ENCODE measurements at places on chromosomes 4 and X.

DNA sequence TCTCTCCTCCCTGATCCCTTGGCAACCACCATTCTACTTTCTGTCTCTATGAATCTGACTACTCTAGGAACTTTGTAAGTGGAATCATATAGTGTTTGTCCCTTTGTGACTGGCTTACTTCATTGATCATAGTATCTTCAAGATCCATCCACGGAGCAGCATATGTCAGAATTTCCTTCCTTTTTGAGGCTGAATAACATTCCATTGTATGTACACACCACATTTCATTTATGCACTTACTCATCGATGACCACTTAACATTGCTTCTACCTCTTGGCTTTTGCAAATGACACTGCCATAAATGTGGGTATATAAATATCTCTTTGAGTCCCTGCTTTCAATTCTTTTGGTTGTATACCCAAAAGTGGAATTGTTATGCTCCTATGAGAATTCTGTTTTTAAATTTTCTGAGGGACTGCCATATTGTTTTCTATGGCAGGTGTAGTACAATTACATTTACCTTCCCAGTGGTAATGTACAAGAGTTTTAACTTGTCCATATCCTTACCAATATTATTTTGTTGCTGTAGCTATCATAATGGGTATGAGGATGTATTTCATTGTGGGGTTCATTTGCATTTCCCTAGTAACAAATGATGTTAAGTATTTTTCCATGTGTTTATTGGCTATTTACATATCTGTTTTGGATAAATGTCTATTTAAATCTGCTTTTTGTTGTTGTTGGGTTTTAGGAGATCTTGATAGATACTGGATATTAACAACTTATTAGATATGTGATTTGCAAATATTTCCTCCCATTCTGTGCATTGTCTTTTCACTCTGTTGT is 466.1 kb downstream of the C4orf33 start:
- DNase-seq = no peak

DNA sequence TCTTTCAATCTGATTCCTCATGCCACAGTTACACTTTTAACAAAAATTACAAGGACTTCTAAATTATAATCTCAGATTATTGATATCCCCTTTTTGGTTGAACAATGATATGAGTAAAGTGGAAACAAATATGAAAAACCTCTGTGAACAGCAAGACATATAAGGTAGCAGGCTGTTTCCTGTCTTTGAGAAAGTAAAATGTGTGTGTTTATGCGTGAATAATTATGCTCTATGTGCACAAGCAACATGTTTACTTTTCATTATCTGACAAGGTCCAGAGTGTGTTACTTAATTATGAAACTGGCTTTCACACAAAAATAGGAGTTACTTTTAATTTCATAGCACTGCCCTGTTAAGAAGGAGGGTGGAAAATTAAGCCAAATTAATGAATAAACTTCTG is 43.1 kb downstream of the DDIT4L start:
- no peak for DNase-seq

DNA sequence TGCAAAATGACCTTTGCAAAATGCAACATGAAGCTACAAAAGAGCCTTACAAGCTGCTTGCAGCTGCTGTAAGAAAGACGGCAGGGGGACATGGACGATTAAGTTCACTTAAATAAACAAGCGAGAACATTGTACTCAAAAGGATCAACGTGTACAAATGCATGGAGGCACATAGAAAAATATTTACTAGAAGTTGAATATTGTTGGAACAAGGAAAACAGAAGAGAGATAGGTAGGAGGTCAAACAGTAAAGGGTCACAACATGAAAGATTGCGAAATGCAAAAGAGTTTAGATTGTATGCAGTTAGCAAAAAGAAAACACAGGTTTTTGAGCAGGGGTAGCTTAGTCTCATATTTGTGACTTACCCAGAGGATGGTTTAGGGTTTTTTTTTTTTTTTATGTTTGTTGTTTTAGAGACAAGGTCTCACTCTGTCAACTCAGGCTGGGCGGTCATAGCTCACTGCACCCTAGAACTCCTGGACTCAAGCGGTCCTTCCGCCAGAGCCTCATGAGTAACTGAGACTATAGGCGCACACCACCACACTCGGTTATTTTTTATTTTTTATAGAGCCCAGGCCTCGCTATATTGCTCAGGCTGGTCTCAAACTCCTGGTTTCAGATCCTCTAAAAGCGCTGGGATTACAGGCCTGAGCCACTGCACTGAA is 1.4 kb upstream of the PHF8 start:
- no peak for DNase-seq

DNA sequence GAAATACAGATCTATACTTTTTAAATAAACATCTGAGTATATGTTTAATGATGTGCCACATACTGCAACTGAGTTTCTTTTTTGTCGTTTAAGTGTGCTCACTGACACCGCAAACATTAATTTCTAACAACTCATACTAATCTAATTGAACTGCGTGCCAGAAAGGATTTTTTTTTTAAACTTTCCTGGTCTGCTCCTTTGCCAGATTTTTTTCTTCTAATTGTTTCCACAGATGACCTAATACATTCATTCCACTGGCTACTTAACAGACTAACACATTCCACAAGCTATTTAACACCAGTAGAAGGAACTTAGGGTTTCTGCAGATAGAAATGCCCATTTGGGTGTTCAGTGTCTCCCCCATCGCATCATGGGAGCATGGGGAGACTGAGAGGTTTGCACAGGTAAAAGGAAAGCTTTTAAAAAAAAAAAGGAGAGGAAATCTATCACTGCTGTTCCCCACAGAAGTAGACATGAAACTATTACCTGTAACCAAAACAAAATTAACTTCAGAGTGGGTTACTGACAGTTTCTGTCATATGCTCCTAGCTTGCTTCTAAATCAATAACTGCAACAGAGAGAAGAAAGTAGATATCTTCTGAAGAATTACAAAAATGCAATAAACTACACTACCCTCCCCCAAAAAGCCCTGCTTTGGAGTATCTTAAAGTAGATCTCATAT is 31.6 kb downstream of the SH3KBP1 start:
- DNase-seq = no peak

GRCh38 chr4:8913121-8913857 is 41.6 kb upstream of the HMX1 start:
- DNase-seq = no peak

DNA sequence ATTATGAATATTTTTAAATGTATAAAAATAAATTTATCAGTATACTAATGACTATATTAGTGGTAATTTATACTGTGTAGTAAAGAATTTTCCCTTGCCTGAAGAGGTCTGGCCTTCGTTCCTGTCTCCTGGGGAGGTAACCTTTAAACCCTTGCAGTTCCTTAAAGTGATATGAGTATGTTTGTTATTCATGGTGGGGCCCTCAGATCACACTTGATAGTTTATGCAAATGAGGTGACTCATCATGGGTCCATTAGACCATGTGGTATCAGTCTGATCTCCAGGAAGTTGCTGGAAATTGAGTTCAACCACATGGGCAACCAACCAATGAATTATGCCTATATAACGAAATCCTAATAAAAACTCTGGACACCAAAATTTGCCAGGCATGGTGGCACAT is 904.1 kb downstream of the RPA4 start:
- no peak for DNase-seq

DNA sequence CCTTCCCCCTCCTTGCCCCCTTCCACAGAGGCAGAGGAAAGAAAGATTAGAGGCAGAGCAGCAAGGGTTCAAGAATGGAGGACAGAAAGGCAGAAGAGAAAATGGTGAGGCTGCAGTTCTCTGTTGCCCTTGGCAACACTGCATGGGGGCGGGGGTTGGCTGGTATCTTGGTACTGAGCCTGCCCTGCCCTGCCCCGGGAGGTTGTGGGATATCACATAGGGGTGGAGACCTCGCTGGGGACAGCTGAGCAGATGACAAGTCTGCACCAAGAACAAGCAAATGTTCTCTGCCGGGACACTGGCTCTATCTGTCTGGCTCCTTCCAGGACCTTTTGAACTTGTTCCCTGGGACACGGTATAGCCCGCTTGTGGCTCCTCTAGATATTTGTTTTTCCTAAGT is 39.8 kb downstream of the NHS start:
- no peak for DNase-seq

DNA sequence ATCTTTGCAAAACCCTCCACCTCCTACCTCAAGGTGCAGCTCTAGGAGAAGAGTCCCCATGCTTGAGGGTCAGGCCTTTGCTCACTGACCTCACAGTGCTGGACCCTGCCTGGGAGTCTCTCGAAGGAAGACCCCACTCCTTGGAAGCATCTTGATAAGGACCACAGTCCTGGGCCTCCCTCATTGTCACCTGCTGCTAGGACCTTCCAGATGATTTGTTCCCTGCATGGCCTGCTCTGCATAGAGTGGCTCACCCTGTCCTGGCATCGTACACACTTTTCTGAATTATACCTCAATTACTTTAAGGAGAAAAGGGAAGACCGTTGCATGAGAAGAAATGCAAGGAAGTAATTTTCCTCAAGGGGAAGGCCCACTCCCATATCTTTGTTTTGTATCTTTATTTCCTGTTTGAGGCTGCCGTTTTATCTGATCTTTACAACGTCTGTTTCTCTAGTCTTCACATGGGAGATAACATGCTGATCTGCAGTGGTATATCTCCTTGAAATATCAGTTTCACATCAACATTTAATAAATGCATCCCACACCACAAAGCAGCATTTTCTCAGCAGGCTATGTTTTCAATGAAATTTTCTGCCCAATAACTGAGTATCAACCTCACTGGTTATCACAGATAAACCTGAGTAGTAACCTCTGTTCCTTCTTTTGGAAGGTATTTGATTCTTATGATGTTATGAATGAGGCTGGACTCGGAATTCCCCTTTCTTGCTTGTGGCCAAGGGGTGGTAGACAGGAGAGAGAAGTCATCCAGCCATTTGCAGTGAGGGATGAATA is 15.0 kb upstream of the AKAP17A start:
- DNase-seq = no peak

- no peak for DNase-seq
These were observed 30.7 kb downstream of the DACH2 start for GRCh38 chrX:86178906-86179305.

GRCh38 chr4:13906727-13907126 is 279.2 kb upstream of the BOD1L1 start:
- no peak for DNase-seq

DNA sequence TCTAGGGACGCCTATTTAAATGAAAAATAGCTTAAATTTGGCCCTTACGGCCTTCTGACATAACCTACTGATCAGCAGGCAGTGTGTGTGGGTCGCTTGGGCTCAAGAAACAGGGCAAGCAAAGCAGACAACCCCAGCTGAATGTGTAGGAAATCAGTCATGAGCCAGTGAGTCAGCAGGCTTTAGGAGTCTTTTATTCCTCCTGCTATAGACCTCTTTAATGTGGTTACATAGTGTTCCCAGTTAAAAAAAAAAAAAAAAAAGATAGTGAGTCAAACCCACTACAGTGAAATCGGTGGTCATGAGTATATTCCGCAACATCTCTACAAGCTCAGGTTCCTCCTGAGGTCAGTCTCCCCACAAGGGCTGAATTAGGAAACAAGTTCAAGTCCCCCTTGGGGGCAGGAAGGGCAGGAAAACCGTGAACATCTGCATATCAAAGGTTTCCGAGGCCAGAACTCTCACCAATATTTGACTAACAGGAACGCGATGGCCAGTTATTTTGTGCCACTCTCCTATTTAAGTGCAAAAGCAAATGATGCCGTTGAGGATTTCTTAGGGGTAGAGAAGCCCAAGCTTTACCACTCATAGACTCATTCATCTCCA is 32.7 kb downstream of the ACSL1 start:
- DNase-seq = no peak

DNA sequence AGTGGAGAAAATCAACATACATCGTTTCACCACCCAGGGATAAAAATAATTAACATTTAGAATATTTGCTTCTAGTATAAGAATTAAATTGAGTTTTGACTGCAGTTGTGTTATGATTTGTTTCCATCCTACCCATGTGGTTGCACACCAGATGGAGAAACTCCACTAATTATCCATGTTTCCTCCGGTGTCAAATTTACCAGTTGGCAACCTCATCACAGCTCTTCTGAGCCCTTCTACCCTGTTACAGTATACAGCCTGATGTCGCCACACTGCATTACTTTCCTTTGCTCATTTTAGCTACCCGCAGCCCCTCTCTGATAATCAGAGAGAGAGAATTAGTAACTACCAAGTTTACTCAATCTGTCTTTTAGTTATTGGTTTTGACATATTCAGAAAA is 411.2 kb downstream of the DTHD1 start:
- no peak for DNase-seq

DNA sequence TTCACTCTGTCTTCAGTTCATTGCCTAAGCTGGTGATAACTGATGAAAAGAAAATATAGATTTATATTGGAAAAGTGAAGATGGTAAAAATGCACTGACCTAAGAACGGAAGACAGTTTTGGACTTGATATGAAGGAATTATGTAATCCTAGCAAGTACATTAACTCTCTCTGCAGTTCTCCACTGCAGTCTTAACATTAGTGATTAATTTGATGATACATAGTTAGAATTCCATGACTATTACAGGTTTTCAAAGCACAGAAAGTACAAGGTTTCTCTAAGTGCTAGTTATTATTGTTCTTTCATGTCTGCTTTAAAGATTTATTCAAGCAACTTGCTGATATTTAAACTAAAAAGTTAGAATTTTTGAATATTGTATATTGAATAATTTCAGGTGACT is 1591.7 kb upstream of the ADGRL3 start:
- no peak for DNase-seq

- DNase-seq = no peak
These were observed 76.5 kb downstream of the DHRSX start for GRCh38 chrX:2424317-2424716.

DNA sequence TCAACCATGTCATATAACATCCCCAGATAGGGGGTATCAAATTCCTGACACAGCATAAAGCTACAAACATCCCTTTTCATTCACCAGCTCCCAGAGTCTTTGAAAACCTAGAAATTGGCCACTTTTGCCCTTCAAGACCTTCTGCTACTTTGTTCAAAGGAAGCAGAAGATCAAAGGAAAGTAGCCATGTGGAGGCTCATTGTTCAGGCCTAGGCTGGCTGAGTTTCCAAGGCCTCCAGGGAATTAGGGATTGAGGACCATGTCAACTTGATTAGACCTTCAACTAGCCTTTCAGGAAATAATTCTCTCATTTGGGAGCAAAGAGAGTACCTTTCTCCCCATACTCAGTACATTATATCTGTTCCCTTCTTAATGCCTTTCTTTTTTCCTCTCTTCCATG is 66.8 kb upstream of the ATXN3L start:
- no peak for DNase-seq

All from stimulated activated CD4-positive, alpha-beta T cell treated with anti-CD3 and anti-CD28 coated beads, Interleukin-1b, Interleukin-23, amount 100 ng/mL, for 1 hour (primary cell).